ENCODE measurements at places on chromosomes 16 and 17.

DNA sequence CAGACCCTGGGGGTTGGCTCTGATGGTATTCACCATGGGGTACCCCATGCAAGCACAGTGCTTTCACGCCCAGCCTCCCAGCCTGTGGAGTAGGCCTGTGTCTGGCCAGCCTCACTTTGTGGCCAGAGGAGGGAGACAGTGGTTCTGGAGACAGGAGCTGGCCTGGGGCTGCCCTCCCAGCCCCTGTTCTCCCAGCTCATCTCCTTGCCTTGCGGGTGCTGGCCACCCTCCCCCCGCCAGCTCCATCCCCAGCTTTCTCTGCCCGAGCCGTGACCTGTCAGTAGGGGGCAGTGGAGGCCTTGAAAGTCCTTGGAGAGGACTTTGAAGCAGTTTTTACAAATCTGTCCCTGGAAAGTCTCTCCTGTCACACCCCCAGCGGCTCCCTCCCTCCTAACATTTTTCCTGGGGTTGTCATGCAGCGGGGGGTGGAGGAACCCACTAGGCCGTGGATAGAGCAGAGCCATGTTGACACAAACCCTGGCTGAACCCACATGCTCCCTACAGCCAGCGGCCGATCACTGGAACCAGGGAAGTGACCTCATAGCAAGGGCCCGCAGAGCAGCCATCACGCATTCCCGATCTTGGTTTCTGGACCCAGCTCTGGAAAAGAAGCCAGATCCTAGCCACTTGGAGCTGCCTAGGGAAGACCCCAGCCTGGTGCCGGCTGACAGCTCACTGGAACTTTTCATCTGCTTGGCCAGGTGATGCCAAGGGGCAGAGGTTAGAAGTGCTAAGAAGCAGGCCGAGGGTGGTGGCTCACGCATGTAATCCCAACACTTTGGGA is 289.4 kb downstream of the SEC14L1 start:
- peak; percentile 98 for DNase-seq

DNA sequence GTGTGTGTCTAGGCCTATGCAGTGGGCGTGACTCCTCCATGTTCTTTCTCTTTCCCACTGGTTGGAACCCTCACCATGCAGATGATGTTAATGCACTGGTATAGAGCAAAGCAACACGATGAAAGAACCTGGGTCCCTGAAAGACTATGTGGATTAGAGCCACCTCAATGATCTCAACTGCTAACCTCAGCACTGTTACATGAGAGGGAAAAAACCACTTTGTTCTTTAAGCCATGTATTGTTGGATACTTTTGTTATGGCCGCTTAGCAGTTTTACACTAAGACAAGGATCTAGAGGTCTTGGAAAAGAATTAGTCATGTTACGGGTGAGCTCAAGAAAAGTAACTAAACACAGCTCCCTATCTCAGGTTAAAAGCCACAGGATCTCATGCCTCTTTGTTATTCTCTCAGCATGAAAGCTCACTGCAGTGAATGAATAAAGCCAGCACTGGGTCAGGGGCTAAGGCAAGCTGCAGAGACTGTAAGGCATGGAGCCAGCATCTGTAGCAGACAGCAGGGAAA is 56.6 kb upstream of the RBBP6 start:
- DNase-seq = peak; percentile 11

GRCh38 chr16:19344224-19344801 is 58.8 kb downstream of the CLEC19A start:
- peak; percentile 59 for DNase-seq

GRCh38 chr17:80868022-80868609 is 123.5 kb upstream of the CHMP6 start:
- no peak for DNase-seq

DNA sequence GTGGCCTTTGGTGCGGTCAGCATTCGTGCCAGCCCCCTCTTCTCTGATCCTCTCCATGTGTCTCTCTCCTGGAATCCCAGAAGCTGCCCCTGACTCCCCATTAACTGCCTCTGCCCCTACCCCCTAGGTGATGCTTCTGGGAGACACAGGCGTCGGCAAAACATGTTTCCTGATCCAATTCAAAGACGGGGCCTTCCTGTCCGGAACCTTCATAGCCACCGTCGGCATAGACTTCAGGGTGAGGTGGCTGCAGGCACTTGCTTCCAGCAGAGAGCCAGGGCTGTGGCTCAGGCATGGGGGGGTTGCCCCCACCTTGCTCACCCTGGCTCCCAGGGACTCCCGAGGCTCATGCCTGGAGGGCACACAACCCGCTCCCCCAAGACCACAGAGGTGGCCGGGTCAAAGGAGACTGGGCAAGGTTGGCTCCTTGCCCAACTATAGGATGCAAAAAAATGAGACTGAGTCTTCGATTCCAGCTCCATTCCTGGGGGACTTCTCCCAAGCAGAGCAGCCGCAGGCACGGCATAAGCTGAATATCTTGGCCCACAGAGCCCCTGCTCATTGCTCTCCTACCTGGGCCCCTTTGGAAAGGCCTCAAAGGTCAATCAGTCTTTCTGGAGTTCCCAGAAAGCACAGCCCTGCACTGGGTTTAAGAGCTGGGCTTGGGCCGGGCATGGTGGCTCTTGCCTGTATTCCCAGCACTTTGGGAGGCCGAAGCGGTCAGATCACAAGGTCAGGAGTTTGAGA is 3.8 kb downstream of the RAB37 start:
- no peak for DNase-seq

- no peak for DNase-seq
Measured at GRCh38 chr17:66255527-66255971, 26.3 kb upstream of the APOH start.

DNA sequence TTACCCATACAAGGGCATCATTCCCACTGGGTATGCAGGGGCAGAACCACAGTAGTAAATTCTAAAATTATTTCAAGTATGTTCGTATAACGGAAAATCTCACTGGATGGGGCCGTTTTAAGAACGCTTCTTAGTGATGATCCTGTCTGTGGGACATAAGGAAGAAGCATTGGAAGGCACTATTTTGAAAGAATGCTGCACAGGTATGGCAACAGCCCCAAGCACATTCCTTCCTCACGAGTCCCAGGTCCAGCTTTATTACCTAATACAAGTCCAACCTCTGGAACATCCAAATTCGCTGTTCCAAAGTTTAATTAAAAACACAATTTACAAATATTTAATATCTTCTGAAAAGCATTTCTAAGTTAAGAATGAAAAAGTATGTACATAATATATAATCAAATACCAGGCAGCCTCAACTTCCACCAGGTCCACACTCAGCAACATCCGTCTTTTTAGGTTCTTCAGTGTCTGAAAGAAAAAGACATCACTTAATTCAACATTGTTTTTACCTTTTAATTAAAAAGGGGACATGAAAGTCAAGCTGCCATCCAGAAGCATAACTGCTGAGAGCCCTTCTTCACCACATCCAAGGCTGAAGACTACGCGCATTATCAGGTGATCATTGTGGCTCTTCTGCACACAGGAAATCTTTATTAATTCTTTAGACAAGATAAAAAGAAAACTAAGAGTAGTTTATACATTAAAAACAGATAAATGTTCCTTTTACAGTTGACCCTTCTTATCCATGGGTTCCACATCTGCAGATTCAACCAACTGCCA is 49.8 kb downstream of the BRD7 start:
- DNase-seq = no peak

DNA sequence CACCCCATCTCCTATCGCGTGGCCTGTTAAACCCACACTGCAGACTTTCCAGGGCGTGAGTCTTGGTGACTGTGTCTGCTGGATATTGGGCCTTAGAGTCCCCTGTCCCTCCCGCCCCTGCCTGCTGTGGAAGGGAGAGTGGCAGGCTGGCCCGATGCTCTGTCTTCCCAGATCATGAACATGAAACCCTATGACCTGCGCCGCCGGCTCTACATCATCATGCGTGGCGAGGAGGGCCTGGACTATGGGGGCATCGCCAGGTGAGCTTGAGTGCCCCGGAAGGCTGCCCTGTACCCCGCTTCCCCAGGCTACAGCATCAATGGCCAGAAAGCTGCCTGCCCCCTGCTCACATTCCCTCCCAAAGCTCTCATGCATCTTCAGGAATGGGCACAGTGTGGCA is 19.5 kb upstream of the CLEC18A start:
- no peak for DNase-seq

DNA sequence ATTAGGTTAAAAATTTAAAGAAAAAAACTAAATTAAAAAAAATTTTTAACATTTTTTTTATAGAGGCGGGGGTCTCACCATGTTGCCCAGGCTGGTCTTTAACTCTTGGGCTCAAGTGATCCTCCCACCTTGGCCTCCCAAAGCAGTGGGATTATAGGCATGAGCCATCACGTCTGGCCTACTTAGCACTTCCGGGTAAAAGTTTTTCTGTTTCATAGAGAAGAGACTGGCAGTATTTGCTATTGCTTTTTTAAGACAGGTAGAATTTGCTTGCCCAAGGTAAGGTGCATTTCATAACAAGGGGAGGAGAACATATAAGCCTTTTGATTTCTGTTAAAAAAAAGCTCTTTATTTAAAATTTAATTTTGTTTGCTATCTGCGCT is 12.0 kb upstream of the HAPSTR1 start:
- DNase-seq = no peak

GRCh38 chr17:75634376-75634740 is 1.1 kb downstream of the SMIM5 start:
- DNase-seq = no peak

- DNase-seq = peak; percentile 92
Measured at GRCh38 chr17:14038206-14038605, 31.1 kb upstream of the COX10 start.

- DNase-seq = no peak
Measured at GRCh38 chr16:50281391-50282009, 15.1 kb downstream of the ADCY7 start.

- no peak for DNase-seq
Measured at GRCh38 chr16:3822366-3823045, 58.0 kb downstream of the CREBBP start.

DNA sequence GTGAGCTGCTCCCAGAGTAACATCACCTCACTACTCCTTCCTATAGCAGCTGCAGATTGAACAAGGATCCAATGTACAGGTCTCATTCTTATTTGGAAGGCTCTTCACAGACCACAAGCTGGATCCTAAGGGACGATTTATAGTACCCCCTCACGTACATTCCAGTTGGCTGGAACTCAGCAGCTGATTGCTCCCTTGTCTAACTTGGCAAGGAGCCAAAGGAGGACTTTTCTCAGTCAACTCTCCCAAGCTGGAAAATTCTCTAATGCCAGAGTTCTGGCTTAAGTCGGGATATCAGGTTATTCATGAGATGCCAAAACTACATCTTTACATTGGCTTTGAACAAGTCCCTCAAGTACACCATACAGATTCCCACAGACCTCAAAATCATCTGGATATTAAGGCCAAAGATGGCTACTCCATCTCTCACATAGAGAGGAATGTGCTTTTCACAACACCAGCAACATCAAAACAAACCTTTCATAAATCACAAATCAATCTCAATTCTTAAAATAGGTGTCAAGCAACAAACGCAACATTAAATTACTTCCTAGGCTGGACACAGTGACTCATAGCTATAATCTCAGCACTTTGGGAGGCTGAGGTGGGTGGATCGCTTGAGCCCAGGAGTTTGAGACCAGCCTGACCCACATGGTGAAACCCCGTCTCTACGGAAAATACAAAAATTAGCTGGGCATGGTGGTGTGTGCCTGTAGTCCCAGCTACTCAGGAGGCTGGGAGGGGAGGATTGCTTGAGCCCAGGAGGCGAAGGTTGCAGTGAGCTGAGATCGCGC is 39.3 kb downstream of the SMG6 start:
- peak; percentile 48 for DNase-seq

GRCh38 chr17:77444984-77445759 is 304.4 kb downstream of the SEC14L1 start:
- DNase-seq = no peak

DNA sequence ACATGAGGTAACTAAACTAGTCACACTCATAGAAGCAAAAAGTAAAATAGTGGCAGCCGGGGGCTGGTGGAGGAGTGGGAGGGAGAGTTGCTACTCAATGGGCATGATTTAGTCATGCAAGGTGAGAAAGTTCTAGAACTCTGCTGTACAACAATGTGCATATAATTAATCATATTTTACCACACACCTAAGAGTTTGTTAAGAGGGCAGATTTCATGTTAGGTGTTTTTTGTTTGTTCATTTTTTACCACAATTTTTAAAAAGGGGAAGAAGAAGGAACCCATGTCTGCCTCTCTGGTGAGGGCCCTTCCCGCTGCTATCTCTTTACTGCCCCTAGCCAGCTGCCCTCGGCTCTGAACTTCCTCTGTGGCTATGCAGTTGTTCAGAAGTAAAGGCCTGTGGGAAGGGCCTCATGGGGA is 11.2 kb downstream of the CD300LB start:
- DNase-seq = no peak

GRCh38 chr16:16014329-16015224 is 65.2 kb downstream of the ABCC1 start:
- DNase-seq = peak; percentile 69

GRCh38 chr17:62791767-62792446 is 16.2 kb downstream of the MARCHF10 start:
- DNase-seq = peak; percentile 94

- no peak for DNase-seq
Measured at GRCh38 chr16:74769586-74770190, 4.9 kb downstream of the FA2H start.
